Lung microvascular endothelial cell (primary cell): ENCODE measurements at places on chromosomes 13 and 19. TPM values are rescaled to one million over a fixed set of nuclear protein-coding genes. Genes with fewer than 3 reads are reported as not detected.

DNA sequence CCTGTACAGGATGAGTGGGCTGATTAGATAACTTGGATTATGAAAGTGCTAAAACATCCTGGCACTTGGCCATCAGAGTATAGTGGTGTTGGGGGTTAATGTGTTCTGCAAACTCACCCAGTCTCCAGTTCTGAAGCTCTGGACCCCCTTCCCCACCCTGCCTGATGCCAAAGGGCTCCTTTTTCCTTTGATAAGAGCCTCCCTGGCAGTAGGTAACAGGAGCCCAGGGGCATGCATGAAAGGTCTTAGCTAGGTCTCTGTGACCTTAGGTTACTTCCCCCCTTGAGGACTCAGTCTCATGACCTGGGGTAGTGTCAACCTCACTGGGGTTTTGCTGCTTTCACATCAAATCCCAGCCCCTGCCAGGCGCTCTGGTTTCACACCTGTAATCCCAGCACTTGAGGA is 2.5 kb downstream of the RPS28 start:
- DNase-seq: peak; percentile 36

The KLK4 gene
- total RNA-seq: not detected in 2 replicates

DNA sequence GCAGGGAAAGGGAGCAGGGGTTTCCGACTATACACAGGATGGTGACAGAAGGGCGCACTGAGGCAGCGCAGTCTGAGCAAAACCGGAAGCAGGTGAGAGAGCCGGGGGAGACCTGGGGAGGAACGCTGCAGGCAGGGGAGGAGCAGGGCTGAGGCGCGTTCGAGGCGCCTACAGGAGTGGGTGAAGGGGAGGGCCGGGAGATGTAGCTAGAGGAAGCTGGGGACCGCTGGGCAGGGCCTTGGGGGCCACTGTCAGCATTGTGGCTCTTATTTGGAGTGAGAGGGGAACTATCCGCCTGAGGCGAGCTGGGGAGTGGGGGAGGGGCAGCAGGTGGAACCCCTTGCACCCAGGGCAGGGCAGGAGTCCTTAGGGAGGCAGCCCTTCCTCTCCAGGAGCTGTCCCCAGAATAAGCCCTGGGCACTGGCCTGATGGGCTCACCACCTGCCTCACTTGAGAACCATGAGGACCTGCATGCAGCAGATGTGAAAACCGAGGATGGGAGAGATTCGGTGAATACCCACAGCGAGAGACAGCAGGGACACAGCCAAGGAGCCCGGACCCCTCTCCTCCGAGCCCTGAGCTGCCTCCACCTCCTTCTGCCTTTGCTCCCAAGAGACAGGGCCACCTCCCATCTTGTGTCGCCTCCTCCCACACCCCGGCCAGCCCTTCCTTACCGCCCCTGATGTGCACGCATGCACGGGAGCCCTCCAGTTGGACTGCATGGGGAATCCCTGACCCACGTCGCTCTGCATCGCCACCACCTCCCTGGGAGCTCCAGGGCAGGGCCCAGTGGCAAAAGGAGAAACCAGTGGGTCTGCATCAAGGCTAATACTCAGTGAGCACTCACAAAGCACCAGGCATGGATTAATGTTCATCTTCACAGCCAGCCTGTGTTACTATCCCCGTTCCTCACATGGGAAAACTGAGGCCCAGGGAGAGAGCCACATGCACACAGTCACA is 10.3 kb downstream of the AKT2 start:
- no peak for DNase-seq

DNA sequence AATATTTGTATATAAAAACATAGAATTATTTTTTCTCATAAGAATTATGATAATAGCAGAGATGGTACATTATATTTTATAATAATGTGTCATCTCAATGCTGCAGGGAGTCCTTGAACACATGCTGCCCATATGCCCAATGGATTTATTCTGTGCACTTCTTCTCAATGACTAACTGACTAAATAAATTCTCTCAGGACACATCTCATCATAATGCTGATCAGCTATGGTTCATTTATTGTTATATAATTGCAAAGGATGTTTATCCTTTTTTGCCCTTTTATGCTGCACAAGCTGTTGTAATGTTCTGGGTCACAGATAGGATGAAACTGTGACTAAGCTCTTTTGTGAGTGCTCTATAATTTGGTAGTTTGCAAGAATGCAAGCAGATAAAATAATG is 1273.3 kb upstream of the ATXN8OS start:
- no peak for DNase-seq

GRCh38 chr19:1942934-1943555 is 2.1 kb downstream of the CSNK1G2 start:
- no peak for DNase-seq

The PRR22 gene
- 0.22 and 0.40 TPM in 2 replicates for total RNA-seq

The ZNF529 gene
- total RNA-seq: 3.5 and 6.0 TPM in 2 replicates

The LILRB5 gene
- not detected in 2 replicates for total RNA-seq

- peak; percentile 100 for DNase-seq
Measured at GRCh38 chr19:49363268-49364082, at the start of gene DKKL1. Gene DKKL1 (plus strand): TSS chr19:49363877. CDS start chr19:49363999, 122 bp downstream.

The CXCL17 gene
- not detected in 2 replicates for total RNA-seq

The SWSAP1 gene
- 0.65 and 1.2 TPM in 2 replicates for total RNA-seq

The SHD gene
- total RNA-seq: not detected in 2 replicates

DNA sequence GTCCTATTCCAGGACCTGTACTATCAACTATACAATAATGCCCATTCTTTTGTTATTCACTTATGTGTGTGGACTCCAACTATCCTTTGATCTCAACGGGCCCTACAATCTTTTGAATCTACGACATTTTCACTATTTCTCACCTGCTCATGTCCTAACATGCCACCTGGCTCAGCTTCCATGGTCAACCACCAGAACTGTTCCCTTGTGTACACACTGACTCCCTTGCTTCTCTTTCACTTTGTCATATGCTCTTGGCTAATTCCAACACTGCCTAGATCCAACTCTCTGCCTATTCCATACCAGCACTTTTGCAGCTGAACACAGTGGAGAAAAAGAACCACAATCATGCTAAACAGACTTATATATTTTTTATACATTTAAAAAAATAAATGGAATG is 53.1 kb downstream of the MICU2 start:
- DNase-seq: no peak

The S1PR5 gene
- under 0.01 TPM in 2 replicates for total RNA-seq

DNA sequence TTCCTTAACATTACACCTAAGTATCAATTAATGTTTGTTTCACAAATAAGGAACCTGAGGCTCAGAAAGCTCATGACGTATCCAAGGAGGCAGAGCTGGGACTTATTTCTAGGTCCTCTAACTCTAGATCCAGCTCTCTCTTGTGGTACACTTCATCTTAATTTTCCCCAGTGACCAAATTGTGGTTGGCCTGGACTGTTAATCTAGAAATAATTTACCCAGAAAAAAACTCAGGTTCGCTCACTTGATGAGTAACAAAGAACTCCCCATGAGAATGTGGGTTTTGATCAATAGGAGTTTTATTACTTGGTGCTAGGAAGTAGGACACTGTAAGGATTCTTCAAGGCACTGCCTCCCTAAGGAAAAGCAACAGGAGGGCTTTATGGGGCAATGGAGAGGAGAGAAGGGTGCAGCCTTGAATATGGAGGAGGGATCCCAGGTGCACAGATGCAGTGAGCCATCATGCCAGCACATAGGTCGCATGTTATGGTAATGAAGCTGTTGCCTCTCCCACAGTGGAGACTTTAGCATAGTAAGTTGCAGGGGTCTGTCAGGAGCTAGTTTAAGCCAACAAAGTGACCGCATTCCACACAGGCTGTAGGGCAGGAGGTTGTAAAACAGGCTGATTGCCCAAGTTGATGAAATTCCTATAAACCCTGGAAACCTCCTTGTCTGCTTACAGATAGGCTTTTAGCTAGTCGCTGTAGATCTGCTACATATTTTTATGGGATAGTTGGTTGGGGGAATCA is 14.7 kb downstream of the RAP2A start:
- no peak for DNase-seq

GRCh38 chr13:105290596-105290995 is 1244.9 kb downstream of the EFNB2 start:
- DNase-seq: no peak

DNA sequence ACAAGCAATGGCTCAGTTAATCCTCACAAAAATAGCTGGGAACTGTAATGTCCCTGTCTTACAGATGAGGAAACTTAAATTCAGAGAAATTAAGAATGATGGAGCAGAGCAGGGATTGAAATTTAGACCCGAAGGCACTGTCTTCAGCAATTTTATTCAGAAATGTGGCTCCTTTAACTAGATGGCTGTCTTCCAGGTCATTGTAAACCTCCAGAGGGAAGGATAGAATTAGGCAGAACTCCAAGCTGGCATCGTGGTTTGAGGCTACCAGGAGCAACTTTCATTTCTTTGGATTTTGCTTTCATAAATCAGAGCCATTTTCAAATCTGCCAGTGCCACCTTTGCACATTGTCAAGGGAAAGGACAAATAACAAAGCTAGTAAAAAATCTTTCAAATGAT is 339.0 kb downstream of the DCT start:
- DNase-seq: no peak

- DNase-seq: no peak
Measured at GRCh38 chr19:30802424-30803013, 430.3 kb downstream of the ZNF536 start.

GRCh38 chr13:21229241-21230024 is 53.0 kb downstream of the MRPL57 start:
- no peak for DNase-seq

DNA sequence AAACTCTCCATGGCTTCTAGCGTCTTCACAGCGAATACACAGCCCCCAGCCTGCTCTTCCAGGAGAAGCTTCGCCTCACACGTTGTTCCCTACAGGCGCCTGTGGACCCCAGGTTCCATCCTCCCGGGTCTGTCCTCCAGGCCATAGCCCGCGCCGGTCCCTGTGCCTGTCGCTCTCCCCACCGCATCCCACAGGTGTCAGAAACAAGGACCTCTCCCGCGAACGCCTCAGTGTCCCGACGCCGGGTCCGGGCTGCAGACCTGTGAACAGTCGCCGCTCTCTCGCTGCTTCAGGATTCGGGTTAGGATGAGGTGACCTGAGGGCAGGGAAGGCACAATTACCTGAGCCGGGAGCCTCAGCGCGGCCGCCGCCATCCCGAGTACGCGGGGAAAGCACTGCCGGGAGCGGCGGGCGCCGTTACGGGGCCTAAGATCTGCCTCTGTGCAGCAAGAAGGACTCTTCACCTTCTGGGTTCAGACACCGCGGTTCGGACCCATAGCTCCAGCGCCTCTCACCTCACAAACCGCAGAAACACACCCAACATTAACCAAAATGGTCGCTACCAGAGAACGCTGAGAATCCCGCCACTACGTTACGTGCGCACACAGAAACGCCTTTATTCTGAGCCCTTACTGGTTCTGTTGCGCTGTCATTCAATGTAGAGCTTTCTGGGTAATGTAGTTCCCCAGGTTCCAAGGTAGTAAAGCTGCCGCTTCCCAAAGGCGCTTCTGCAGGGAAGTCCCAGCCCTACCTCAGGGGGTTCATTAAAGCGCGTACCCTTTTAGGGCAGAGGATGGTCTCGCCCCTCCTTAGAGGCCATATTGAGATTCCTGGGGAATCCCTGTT is at the start of gene ZNF418:
Gene ZNF418 (minus strand): TSS at position 583 of the 846 bp plus-strand sequence. CDS start 1,580 bp downstream, outside the sequence.
- DNase-seq: peak; percentile 70

- DNase-seq: peak; percentile 82
Measured at GRCh38 chr19:47157431-47158321, 27.0 kb downstream of the SAE1 start.

The NLRP11 gene
- total RNA-seq: under 0.01 TPM in 2 replicates

The ZNF610 gene
- total RNA-seq: 2.2 and 2.8 TPM in 2 replicates
